ENCODE measurements at places on chromosomes 5 and 9.

DNA sequence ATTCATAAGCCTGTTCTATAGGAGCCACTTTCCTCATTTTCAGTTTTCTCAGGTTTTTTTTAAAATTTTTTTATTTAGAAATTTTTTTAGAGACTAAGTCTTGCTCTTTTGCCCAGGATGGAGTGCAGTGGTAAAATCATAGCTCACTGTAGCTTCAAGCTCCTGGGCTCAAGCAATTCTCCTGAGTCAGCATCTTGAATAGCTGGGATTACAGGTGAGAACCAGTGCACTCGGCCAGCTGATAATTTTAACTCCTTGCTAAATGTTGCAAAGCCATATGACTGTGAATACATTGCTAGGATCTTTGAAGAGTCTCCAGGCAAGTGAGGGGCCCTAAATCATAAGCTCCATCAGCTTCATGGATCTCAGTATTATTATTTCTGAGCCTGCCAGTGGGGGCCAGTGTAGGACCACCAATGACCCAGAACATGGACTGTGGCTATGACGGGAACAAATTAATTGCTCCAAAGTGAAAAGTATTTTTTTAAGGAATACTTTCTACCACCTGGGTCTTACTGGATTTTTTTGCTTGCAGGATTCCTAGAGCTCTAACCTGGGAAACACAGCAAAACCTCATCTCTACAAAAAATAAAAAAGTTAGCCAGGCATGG lies 5.7 kb upstream of the GAPVD1 start:
- no peak for DNase-seq

- no peak for DNase-seq
Observed at GRCh38 chr9:87673446-87674120, 52.3 kb upstream of the CTSL start.

DNA sequence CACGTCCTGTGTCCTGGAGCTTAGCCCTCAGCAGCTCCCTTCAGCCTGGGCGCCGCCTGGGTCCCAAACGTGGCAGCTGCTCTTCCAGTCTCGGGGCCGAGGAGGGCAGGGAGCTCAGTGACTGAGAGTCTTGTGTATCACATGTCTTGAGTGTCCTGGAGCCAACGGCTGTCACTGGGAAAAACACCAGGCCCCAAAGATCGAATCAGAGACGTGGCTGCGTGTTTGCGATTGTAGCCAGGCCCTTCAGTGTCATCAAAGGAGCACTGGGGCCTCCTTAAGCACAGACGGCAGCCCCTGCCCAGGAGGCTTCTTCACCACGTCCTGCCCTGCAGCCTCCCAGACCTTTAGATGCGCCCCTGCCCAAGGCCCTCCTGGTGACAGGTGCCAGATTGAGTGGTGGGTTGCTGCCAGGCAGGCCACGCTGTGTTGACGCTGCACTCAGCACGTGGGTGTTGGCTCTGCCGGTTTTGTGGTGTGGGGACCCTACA lies 5.7 kb upstream of the EXOC3 start:
- no peak for DNase-seq

- no peak for DNase-seq
Observed at GRCh38 chr9:78939311-78940065, 632.3 kb upstream of the TLE4 start.

GRCh38 chr5:16776611-16777251 lies 159.4 kb downstream of the MYO10 start:
- DNase-seq, result no peak

DNA sequence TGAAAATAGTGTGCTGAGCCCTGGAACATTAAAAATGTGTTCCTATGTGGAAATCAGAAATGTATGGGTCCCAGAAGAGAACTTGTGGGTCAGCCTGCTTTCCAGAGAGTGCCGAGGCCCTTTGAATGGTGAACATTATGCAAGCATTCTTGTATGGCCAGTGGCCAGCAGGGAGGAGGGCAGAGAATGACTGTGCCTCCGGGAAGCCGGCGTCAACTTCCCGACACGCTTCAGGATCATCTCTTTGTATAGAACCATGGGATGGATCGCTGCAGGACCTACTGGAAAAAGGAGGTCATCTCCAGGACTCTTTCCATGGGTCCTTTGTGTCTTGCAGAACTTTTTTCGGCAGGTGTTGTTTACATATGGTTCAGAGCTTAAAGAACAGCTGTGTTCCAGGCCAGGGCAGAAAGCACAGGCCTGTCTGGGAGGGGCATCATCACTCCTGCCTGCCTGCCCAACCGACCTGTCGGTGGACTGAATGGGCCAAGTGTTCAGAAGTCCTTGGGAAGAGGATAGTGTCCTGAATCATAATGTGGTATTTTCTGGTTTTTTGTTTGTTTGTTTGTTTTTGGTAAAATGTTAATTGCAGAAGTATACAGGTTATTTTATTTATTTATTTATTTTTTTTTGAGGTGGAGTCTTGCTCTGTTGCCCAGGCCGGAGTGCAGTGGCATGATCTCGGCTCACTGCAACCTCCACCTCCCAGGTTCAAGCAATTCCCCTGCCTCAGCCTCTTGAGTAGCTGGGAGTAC lies 9.0 kb downstream of the PRRC2B start:
- DNase-seq, result no peak

- no peak for DNase-seq
Observed at GRCh38 chr9:18861609-18862544, 171.1 kb downstream of the SAXO1 start.

DNA sequence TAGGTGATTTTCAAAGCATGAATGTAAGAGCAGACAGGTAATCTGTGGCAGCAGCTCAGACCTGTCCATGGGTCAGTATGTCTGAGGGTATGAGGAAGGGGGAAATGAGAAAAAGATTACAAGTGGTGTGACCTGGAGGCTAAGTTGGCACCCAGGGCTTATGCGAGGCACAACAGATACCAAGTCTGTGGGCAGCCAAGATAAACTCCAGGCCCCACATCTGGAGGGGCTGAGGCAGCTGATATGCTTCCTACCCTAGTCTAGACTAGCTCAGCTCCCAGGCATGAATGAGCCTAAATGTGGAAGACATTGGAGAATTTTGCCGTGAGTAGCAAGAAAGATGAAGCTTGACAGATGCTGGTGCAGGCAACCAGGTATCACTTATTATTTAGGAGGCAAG lies 151.7 kb downstream of the PIK3R1 start:
- no peak for DNase-seq

DNA sequence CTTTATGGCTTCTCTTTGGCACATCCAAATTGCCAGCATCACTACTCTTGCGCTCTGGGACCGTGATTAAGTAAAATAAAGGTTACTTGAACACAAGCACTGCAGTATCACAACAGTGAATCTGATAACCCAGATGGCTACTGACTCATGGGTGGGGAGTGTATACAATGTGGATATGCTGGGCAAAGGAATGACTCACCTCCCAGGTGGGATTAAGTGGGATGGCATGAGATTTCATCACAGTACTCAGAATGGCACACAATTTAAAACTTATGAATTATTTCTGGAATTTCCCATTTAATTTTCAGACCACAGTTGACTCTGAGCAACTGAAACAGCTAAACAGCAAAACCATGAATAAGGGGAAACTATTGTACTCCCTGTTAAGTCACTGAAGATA lies 4.3 kb downstream of the GFM2 start:
- DNase-seq, result peak; percentile 2

DNA sequence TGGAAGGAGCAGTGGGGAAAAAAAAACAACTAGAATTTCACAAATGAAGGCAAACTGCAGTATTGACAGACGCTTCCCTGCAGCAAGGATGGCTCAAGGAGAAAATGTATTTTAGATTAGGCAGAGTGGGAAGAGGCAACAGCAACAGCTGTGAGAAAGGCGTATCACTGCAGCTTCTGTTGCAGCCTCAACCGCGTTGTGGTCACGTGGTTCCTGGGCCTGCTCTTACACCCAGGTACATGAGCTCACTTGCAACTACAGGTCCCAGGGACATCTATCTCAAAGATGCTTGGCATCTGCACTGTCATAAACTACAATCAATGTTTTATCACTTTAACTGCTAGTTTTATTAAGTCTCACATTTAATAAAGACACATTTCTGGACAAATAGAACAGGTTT lies 36.0 kb upstream of the GOLM1 start:
- DNase-seq, result no peak

- no peak for DNase-seq
Observed at GRCh38 chr5:151105561-151105960, 24.7 kb upstream of the TNIP1 start.

DNA sequence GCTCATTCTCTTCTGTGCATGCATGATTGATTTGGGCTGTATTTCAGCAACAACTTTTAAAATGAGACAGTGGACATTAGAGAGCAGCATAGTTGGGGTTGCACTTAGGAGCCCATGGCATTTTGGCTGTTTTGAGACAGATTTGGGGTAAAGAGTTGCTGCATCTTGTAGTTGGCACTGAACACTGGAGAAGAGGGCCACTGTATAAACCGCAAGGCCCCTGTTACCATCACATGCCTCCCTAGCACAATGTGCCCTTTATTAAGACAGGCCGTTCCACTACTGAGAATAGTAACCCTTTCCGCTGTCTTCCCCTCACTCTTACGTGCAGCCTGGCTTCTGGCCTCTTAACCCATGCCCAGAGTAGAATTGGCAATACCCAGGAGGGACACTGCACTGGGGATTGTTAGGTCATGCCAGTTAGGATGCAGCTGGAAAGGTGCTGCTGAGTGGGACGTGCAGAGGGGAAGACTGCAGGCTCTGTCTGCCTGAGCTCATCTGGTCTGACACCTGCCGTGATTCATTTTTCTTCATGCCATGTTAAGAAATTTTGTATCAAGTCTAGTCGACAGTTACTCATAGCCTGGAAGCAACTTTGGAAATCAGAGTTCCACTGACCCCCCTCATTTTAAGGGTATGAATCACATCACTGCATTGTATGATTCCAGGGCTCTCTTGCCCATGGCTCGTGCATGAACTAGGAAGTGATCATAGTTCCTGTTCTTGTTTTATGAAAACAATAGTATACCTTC lies 146.9 kb upstream of the DMRT1 start:
- DNase-seq, result no peak

GRCh38 chr5:104370523-104370922 lies 807.9 kb upstream of the NUDT12 start:
- DNase-seq, result no peak

DNA sequence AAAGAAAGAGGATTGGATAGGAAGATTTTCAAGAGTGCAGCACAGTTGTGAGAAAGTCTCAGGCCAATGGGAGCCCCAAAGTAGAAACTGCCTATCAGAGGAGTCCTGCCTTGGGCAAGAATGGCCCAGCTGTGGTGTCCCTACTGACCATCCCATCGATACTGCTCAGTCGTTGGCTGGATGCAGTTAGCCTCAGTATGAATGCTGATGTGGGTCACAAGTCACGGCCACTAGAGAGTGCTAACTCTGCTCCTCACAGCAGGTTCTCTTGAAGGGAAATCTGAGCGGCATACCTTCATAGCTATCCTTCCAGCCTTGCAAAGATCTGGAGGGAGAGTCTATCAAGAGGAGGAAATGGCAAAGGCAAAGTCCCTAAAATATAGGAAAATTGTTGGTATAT lies 11.6 kb upstream of the CETN3 start:
- DNase-seq, result no peak

GRCh38 chr9:81397481-81398381 lies 291.6 kb downstream of the TLE1 start:
- DNase-seq, result no peak

- DNase-seq, result no peak
Observed at GRCh38 chr9:91004992-91005391, 203.4 kb downstream of the SYK start.

DNA sequence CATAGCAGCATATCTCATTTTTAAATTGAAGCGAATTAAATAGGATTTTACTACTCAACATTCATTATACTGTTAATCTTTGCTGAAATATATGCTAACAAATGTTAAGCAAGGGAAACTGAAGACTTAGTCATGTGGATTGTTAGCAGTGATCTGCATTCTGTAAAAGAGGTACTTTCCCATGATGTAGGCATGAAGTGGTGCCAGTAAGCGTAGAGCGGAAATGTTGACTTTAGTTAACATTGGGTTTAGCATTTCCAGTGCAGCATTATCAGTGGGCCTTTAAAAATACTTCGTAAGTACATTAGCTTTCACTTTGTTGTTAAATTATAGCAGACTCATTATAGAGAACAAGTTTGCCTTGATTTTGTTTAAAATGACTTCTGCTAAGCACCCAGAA lies 130.3 kb downstream of the CDC42SE2 start:
- peak; percentile 83 for DNase-seq

- DNase-seq, result no peak
Observed at GRCh38 chr5:82031220-82032119, 59.6 kb downstream of the ATG10 start.

Data from CD4-positive, alpha-beta T cell treated with Interleukin-2 at 100 ng/mL for 4 hours (primary cell).